ENCODE measurements at places on chromosomes 7 and 10.

DNA sequence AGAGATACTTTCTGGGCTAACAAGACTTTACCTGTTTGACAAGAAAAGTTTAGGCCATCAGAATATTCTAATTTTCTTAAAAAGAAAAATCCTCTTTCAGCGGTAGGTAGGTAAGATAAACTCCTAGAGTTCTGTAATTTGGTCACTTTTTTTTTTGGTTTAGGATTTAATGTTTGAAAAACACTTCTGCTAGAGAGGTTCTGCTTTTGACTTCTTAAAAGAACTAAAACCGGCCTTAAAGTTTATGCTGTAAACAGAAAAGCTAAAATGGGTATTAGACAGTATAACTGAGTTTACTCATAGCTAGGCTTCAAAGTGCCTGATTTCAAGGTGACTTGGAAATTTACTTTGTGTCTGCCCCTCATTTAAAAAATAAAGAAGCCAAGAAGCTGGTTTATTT, 21.7 kb upstream of the KMT2E start:
- no peak for DNase-seq

- no peak for DNase-seq
Measured at GRCh38 chr10:132806110-132806509, 20.2 kb upstream of the NKX6-2 start.

DNA sequence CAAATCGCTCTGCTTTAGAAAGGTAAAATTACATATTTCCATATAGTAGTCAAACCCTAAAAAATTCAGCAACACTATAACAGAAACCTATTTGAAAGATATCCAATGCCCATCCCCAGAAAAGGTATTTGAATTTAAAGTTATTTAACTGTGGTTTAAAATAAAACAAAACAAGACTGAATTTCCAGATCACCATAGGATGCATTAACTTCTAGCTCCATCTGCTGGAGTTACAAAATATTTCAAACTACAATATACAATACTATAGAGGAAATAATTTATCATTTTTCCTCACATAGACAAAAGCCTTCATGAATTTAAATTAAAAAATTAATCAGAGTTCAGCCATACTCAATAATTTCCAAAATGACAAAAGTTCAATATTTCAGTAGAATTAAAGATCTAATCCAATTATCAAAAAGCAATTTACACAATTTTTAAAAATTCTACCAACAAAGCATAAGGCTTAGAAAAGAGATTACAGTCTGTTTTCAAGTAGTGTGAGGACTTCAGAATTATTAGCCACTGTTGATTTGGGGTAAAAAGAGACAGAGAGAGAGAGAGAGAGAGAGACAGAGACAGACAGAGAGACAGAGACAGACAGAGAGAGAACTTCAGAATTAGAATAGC, 75.9 kb downstream of the LMBR1 start:
- no peak for DNase-seq

DNA sequence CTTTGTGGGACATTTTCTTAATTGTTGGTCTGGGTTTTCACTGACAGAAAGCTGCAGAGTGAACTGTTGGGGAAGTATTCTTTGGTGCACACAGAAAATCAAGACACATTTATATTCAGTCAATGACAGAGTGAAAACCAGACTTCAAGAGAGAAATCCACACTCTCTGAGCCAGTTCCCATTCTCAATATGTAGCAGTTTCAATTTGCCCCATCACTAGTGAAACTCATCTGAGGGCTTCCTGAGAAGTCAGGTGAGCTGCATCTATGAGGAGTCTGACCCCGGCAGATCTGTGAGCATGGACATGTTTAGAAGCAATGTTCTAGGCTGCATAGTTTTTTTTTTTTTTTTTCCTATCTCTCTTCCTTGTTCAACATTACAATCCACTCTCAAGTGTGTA, 163.7 kb upstream of the AHR start:
- no peak for DNase-seq

DNA sequence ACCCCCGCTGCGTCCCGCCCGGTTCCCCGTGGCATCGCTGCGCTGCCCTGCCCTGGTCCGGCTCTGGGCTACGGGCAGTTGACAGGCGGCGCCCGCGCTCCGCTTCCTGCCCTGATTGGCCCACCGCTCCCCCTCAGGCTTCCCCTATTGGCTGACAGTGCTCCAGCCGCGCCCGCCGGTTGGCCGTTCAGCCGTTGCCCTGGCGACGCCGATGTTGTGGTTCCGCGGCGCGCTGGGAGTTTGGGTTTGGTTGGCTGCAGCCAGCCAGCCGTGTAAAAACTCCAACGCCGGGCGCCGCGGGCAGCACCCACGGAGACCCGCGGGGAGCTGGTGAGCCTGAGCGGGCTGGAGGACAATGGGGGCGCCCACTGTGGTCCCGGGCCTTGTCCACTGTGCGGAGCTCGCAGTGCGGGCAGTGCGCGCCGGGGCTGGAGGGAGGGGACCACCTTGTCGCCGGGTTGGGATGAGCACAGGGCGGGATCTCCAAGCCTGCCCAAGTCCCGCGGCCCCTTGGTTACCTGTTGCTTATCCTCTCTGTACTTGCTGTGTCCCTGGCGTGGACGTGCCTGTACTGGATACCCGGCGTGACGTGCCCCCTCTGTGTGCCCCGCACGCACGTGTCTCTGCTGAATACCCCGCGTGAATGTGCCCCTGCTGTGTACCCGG, at the start of gene C7orf57:
TSS of gene C7orf57 (plus strand) at position 243 of the 666 bp plus-strand sequence. CDS start 766 bp downstream, outside the sequence.
- DNase-seq, result peak; percentile 50

DNA sequence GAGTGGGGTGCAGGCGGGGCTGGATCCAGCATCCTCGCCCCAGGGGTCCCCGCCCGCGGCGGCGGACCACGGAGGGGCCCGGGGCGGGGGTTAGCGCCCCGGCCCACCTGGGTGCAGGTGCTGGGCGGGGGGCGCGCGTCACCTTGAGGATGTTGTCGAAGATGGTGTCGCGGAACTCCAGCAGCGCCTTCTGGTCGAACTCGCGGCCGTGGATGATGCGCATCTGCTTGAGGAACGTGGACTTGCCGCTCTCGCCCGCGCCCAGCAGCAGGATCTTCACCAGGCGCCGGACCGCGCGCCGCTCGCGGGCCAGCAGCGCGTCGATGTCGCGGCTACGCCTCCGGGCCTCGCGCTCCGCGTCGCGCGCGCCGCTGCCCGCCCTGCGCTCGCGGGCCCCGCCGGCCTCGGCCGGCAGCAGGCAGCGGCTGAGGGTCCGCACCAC, 376 bp downstream of the GNA12 start:
- DNase-seq, result no peak

DNA sequence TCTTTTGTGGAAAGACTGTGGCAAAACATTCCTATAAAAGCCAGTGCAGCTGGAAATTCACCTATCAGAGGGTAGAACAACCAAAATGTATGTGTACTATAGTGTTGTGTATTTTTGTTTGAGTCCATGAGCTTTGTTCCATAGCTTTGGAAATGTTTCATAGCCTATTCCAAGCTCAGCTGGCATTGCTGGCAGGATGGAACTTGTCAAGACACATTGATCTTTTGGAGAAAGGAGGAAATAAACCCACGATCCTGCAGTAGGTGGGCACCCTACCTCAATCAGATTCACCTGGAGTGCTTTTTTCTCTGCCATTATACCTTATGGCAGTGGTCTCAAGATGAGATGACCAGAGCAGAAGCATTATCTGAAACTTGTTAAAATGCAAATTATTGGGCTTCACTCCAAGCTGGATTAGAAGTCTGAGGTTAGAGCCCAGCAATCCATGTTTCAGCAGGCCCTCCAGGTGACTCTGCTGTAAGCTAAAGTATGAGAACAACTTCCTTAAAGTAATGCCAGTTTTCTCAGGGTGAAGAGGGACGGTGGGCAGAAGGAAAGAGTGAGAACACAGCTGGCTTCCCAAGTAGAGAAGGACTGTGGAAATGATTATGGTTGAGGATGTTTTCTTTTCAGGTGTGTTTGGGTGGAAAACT, 30.3 kb upstream of the CDK1 start:
- DNase-seq, result no peak

GRCh38 chr10:130409331-130409730, 273.1 kb downstream of the GLRX3 start:
- DNase-seq, result no peak

DNA sequence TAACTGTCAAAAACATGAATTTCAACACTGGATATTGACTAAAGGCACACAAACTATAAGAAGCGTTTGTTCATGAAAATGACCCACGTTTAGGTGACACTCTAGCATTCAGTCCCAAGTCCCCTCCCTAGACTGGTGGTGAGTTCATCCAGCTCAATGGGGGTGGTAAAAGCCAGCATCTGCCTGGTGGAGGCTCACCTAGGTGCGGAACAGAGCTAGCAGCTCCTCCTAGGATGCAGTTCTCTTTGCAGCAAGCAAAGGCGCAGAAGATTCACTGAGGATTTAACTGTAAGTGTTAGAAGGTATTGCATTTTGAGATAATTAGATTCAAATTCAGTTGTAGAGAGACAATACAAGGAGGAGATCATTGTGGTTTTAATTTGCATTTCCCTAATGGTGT, 87.6 kb downstream of the VSTM2A start:
- DNase-seq, result no peak

- no peak for DNase-seq
Measured at GRCh38 chr10:70905071-70906021, 17.0 kb upstream of the PCBD1 start.

DNA sequence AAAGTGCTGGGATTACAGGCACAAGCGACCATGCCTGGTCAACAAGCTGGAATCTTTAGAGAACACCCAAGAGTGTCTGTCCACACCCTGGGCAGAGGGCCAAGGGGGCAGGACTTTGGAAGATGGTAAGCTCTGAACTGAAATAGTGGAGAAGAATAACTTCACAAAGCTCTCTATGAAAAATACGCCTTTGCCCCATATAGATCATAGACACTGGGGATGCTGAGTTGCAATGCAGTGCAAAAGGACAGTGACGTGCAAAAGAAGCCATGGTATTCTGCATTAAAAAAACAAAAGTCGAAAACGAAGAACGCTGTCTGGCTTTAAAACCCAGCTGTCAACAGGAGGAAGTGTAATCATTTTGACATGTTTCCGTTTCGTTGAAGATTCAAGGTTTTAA, 353.6 kb downstream of the CALN1 start:
- DNase-seq, result no peak

GRCh38 chr7:111232249-111233084, 141.5 kb downstream of the LRRN3 start:
- no peak for DNase-seq

DNA sequence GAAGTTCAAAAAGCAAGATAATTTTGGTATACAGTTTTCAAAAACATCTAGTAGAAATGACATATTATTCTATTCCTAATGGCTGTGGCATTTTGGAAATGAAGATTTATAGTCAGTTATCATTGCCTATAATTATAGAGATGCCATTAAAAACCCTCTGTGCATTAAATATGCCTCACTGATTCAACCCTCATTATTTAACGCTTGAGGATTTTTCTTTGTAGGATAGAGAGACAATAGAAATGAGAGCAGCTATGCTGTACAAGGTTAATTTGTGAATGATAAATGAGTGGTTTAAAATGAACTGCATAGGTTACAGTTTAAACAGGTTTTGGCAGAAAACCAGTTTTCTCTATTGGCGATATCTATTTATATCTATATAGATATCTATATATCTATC, 32.2 kb upstream of the SEMA3A start:
- DNase-seq, result no peak

All from HFF-Myc (cell line).